ENCODE measurements at places on chromosomes 2 and 18.

DNA sequence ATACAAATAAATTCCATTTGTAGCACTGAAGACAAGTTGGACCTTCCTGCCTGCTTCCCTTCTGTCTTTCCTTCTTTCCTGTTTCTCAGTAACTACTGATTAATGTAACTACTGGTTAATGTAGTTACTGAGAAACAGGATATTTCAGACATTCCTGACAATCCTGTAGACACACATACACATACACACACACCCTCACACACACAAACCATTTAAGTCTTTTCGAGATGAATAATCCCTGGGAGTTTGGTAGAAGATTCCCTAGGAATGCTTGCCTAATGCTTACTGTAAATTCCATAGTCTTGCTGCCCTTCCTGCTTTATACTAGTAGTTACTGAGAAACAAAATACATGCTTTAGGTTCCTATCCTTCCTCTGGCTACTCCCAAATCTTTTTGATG lies 83.9 kb downstream of the PIK3C3 start:
- peak; percentile 83 for DNase-seq

DNA sequence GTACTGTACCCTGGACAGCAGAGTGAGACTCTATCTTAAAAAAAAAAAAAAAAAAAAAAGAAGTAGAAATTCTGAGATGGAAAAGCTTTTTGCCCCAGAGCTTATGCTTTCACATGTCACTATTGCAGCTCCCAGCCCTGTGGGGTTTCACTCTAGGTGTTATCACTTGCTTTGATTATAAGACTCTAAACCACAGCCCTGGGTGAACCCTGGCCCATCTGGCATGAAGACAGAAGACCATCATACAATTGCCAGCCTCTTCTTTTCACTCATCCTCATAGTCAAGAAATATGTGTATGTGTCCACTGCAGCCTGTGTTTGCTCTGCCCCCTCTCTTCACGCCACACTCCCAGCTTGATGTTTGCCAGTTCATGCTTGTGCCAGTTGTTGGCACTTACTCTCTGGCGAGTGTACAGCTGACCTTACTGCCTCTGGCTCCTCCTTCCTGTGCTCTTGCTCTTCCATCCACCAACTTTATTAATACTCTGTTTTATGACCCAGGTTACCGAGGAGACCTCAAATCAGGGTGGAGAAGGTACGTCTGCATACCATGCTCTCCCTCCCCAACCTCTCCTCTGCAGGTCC lies 136.7 kb upstream of the NCK2 start:
- no peak for DNase-seq

- no peak for DNase-seq
These were observed 11.4 kb downstream of the MROH2A start for GRCh38 chr2:233789554-233789953.

- DNase-seq, result peak; percentile 21
These were observed 130.8 kb downstream of the ZNF236 start for GRCh38 chr18:76953156-76953555.

DNA sequence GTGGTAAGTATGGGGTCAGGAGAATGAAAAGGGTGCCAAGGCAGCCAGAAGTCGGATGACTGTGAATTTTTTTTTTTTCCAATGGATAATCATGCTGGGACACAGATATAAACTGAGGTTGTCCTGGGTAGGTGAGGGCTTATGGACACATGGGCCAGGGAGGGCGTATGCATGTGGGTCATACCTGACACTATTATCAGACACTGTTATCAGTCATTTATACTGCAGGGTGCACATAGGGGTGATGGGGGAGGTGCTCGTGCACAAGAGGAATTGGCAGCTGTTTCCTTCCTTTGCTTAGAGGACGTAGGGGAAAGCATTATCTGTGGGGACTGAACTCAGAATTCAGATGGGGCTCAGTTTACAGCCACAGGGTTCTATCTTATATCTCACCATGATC lies 10.1 kb downstream of the CTIF start:
- no peak for DNase-seq

GRCh38 chr2:65273344-65273743 lies 45.7 kb downstream of the ACTR2 start:
- DNase-seq, result no peak

- peak; percentile 73 for DNase-seq
These were observed 1.7 kb downstream of the CYBRD1 start for GRCh38 chr2:171524018-171524401.

GRCh38 chr2:20169796-20170703 lies 54.9 kb downstream of the SDC1 start:
- DNase-seq, result peak; percentile 19

- DNase-seq, result no peak
These were observed 259.2 kb downstream of the SLC4A3 start for GRCh38 chr2:219886615-219887014.

- DNase-seq, result no peak
These were observed 79.5 kb downstream of the FAM161A start for GRCh38 chr2:61774351-61774750.
